Stimulated activated CD4-positive, alpha-beta T cell treated with anti-CD3 and anti-CD28 coated beads, Interleukin-15, amount 100 ng/mL, for 1 hour (primary cell): ENCODE measurements at places on chromosomes 12 and 14.

- DNase-seq: no peak
These were observed 96.1 kb upstream of the SLC16A7 start for GRCh38 chr12:59499774-59500173.

- DNase-seq: peak; percentile 76
These were observed at the start of gene AP1G2 for GRCh38 chr14:23567186-23568020. TSS of gene AP1G2 (minus strand) at chr14:23567791. CDS start at chr14:23567314, 477 bp downstream.

- no peak for DNase-seq
These were observed 12.6 kb upstream of the EDDM3A start for GRCh38 chr14:20732979-20733635.

- no peak for DNase-seq
These were observed 30.5 kb downstream of the BCL11B start for GRCh38 chr14:99241325-99242010.

DNA sequence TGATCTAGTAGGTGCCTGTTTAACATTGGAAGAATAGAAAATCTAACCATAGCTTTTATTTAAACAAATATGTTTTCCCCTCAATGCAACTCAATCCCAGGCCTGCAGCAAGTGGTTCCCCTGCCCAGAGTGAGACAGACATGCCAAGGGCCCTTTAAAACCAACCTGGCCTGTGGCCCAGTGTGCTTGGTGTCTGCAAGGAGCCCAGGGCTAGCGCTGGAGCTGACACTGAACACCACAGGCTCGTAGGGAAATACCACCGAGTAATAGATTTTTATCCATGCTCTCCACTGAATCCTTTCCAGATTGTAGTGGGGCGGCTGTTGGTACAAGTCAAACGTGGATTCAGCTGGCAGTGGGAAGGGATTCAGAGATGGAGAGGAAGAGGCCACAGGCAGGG is 95.6 kb upstream of the NRXN3 start:
- no peak for DNase-seq

GRCh38 chr12:51392556-51393237 is 1.5 kb upstream of the GALNT6 start:
- no peak for DNase-seq

- no peak for DNase-seq
These were observed 615.6 kb downstream of the KCNH5 start for GRCh38 chr14:62429683-62430082.

DNA sequence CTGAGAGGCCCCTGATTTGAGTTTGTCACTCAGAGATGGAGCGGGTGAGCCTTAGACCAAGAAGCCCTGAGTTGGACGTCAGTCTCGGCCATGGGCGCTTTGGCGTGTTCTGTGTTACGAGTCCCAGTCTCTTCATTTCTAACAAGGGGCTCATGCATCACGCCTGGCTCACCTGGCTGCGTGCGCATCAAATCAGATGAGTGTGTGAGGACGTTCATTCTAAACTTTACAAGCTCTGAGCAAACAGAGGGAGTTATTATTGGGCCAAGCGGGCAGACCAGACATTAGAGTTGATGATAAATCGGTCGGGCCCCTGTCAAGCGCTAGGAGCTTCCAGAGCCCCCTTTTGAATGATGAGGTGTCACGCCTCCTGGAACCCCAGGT is 117.2 kb downstream of the CALM1 start:
- DNase-seq: no peak

DNA sequence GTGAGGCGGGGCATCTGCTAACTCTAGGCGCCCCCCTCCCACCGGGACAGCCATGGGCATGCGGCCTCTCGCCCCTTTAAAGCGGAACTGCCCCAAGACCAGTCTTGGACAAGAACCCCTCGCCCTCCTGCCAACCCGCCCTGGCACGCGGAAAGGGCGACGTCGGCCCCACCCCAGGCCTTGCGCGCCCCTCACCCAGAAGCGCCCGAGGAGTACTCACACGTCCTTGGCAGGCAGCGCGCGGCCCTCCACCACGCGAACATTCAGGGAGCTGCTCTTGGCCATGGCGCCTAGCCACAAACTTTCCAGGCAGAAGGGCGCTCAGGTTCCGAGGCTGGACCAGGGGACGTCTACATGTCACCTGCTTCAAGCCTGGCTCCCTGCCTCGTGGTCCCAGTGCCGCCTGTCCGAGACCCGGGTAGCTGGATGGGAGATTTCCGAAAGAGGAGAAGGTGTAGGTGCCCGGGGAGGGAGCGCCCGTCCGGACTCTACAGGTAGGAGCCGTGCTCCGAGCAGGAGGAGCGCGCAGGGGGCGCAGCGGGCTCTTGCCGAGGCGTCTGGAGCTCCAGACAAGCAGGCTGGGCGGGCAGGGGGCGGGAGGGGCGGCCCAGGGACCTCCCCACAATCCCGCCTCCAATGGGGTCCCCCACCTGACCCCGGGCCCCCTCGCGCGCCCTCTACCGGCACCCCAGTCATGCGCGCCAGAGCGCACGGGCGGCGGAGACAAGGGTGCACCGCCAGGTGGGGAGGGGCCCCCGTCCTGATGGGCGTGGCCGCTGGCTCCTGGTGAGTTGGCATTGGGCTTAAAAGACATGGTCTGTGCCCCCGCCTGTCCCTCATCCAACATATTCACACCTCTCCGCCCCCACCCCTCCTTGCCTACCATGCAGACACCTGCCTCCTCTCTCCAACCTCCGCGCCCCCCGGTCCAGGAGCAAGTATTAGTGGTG is at the start of gene RASAL1:
RASAL1 (minus strand) TSS at position 584 of the 950 bp plus-strand sequence; CDS start at position 285, 299 bp downstream.
- peak; percentile 44 for DNase-seq

DNA sequence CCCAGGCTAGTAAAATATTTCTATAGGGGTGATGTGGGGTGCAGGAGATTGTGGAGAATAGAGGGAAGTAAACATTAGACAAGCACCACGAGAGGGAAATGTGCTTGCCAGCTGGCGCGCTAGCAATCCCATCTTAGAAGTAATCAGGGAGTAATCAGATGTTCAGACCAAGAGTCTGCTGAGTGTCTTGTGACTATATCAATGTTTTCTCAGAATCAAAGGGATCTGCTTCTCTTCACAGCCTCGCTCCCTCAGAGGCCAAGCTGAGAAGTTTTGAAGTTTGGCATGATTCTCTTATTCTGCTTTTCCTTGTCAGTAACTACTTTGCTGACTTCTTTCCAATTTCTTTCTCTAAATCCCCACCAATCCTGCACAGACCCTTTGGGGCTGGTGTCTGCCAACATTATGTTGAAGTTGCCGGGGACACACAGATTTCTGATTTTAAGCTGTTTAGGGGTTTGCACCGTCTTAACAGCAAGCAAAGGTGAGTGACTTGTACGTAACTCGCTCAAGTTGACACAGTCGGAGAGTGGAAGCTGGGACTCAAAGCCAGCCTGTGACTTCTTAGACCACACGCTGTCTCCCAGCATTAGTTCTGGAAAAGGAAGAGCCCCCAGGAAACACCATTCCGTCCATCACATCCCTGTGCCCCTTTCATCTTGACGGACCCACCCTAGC is 22.0 kb upstream of the TSPAN9 start:
- DNase-seq: no peak

- DNase-seq: no peak
These were observed 1337.6 kb downstream of the LRFN5 start for GRCh38 chr14:42944284-42944683.

- DNase-seq: no peak
These were observed 80.0 kb downstream of the LGMN start for GRCh38 chr14:92668276-92668973.

DNA sequence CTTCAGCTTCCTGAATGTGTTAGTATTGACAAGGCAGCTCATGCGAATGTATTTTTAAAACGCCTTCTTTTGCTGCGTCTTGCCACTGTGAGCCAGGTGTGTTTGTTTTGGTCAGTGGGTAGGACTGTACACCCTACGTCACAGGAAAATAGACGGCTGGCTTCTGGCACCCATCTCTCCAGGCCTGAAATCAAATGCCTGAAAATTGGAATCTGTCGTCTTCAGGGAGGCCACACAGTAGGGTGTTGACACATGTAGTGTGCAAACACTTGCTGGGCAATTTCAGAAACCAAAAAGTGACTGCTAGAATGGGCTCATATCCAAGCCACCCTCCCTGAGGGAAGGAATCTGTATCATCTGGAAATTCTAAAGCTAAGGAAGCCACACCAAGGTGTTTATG is 209.3 kb downstream of the TTC8 start:
- no peak for DNase-seq

GRCh38 chr12:106750524-106750923 is 24.0 kb upstream of the RIC8B start:
- no peak for DNase-seq

DNA sequence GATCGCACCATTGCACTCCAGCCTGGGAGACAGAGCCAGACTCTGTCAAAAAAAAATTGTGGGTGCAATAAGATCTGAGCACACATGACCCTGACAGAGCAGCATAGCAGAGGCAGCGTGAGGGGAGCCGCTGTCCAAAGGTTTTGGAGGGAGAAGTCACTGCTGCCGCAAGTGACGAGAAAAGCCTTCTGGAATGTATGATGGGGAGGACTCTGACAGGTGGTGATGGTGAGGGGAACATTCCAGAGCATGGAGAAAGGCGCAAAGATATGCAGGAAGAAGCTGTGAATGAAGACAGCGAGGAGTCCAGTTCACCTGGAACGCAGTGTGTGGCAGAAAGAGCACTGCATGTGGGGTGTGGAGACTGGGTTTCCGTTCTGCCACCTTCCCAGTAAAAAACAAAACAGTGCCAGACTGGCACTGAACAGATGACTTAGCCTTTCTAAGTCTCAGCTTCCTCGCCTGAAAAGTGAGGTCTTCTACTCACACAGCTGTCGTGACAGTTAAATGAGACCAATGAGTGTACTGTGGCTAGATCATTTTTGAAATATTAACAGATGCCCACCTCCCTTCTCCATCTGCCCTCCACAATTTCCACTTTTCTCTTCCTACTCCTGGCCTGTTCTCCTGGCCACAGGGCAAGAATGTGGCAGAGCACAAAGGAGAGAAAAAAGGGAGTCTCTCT is 53.4 kb upstream of the PTHLH start:
- DNase-seq: no peak

DNA sequence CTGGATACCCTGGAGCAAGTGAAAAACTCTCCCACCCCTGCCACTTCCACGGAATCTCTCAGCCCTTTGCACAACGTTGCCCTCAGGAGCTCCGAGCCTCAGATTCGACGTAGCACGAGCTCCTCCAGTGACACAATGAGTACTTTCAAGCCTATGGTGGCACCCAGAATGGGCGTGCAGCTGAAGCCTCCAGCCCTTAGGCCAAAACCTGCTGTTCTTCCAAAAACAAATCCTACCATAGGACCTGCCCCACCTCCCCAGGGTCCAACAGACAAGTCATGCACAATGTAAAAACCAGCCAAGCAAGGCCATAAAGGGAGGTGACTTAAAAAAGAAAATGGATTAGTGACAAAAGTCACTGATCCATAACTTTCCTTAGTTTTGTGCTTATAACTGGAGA is 79.7 kb downstream of the KICS2 start:
- no peak for DNase-seq

GRCh38 chr14:80780500-80780899 is 161.0 kb downstream of the CEP128 start:
- DNase-seq: no peak

GRCh38 chr12:88716240-88716639 is 136.0 kb upstream of the KITLG start:
- DNase-seq: no peak

DNA sequence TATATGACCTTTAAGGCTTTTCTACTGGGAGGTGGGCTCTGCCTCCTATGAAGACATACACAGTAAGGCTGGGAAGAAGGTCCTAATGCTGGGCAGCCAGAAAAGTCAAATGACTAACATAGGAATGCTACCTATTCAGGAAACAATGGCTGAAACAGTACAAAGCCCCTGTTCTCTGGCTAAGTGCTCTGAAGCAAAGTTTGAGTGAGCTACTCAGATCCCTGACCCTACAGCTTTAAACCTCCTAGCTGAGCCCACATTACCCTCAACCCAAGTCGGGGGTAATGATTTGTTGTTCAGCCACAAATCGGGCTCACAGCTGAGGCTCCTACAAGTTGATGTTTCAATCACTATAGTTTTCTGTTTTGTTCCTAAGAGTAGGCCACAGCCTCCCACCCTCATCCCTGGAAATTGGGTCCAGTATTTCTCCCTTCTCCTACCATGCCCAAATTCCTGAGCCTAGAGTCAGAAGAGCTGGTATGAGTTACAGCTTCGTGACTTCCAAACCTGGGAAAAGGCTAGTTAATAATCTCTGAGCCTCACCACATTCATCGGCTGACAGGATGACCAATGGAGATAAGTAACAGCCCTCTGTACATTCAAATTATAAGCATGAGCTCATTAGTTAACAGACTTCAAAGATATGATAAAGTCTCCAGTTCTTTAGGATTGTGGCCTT is 46.5 kb downstream of the BTBD7 start:
- DNase-seq: no peak

DNA sequence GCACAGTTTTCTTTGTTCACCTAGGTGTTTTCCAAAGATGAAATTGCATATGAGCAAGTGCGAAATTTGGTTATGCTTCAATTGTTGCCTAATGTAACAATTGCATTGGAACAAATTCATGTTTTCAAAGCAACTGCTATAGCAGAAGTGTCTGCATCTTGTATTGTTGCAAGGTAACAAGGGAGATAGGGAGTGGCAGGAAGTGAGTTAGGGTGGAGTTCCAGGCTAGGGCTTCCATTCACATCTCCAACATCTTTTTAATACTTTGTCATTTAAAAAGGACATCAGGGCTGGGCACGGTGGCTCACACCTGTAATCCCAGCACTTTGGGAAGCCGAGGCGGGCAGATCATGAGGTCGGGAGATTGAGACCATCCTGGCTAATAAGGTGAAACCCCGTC is 312.3 kb upstream of the E2F7 start:
- DNase-seq: no peak

GRCh38 chr12:129127211-129127610 is 273.9 kb downstream of the GLT1D1 start:
- no peak for DNase-seq

GRCh38 chr14:95460647-95461478 is 55.6 kb downstream of the SYNE3 start:
- DNase-seq: no peak

DNA sequence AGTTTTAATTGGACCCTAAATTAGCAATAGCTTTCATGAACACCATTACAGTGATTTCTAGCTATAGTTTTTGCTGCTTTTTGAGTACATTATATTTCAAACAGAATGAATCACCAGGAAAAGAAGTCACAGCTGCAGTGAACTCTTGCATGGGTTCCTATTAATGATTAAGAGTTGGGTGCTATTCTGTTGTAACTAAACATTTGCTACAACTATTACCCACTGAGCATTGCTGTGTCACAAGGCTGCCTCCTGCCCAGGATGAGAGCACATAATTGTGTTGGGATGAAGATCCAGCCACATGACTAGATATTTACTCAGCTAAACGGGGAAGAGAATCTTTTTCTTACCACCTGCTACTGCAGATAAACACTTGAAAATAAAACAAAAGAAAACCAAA is 152.7 kb downstream of the GXYLT1 start:
- DNase-seq: no peak

- DNase-seq: no peak
These were observed 238.9 kb downstream of the EMP1 start for GRCh38 chr12:13435235-13435933.

- no peak for DNase-seq
These were observed 444 bp downstream of the DRAM1 start for GRCh38 chr12:101877806-101878242.

GRCh38 chr14:23559010-23559925 is 3.2 kb downstream of the THTPA start:
- peak; percentile 28 for DNase-seq

GRCh38 chr14:49770212-49770817 is 2.4 kb downstream of the KLHDC2 start:
- DNase-seq: no peak

GRCh38 chr12:28631831-28632230 is 441.6 kb downstream of the CCDC91 start:
- no peak for DNase-seq
